ENCODE measurements at places on chromosomes 1 and 21.

DNA sequence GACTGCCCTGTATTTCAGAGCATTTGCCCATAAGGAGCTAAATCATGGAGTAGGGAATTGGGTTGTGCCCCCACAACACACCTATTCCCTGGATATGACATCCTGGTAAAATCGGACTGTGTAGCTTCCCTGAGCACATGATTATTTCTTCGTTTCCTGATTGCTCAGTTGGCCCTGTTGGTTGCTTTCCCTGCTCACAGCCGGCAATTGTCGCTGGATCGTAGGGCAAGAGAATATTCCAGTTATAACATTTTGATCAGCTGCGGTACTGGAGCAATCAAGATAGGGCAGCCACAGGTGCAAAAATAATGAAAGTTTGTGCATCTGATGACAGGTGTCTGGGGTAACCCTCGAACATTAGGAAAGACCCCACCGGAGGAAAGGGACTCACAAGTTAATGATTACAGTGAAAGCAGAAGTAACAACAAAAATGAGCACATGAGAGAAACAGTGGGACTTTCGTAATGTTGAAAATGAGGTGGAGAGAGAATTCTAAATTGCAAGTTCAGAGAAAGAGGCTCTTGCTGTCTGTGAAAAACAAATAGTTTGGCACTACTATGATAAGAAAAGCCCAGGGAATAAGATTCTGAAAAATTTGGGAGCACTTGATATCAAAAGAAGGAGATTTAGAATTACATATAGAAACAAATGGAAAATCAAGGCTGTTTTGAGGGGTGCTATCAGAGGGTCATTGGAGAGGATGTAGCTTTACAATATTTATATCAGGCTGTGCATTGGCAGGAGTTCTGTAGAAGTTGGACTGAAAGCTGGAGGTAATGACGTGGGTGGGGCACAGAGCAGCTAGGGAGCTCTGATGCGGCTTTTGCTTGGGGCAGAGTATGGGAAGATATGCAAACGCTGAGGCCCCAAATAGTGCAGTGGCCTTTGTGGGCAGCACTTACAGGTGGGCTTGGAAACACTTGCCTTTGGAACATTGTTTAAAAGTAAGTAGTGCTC lies at the start of gene MAB21L3:
Gene MAB21L3 (plus strand): TSS at position 833 of the 957 bp plus-strand sequence. CDS start 1,217 bp downstream, outside the sequence.
- DNase-seq = no peak

DNA sequence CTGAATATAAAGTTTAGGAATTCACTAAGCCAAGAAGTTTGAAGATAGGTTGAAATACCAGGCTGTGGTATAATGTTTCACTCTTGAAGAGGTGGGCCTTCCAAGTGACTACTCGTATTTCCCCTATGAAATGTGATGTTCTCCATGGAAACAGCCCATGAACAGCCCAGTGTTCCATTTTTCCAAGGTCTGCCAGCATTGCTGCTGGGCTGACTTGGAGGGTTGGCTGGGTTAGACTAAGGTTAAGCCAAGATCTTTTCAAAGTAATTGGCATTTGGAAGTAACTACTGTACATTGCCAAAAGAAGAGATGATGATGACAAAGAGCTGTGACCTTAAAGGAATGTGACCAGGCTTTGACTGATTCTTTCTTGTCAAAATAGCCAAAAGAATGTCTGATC lies 73.8 kb downstream of the RPE65 start:
- DNase-seq = peak; percentile 46

- DNase-seq = no peak
Measured at GRCh38 chr1:7442036-7442435, 329.1 kb upstream of the VAMP3 start.

DNA sequence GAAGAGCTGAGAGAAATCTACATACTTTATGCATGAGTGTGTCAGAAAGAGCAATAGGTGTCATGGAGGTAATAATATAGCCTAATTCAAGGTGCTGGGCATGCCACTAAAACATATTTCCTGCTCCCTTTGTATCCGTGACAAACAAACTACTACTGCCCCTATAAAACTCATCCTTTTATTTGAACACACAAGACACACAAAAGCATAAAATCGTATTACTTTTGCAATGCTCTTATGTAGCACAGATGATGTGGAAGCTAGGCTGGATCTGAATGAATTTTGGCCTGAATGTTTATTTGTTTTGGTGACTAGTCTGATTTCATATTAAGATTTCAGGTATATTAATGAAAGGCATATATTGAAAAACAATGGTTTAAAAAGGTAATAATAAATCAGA lies 239.3 kb upstream of the NEGR1 start:
- DNase-seq = no peak

DNA sequence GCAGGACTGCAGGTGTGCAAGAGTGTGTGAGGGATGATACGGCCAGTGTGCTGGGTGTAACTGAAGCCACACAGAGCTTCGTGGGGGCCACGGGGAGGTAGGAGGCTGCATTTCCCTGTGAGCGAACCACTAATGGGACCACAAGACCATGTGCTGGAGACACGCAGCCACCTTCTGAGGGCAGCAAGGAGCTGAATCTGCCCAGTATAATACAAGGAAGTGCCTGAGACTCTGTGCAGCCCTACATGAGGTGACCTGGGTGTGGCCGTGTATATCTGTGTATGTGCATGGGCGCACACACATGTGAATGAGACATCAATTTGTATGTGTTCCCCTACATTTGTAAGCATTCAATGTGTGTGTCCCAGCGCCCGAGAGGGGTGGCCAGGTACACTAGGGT lies 50.8 kb downstream of the CHD5 start:
- DNase-seq = no peak

GRCh38 chr1:101363891-101364318 lies 127.1 kb downstream of the S1PR1 start:
- DNase-seq = no peak

- no peak for DNase-seq
Measured at GRCh38 chr1:214396330-214396729, 115.4 kb downstream of the SMYD2 start.

DNA sequence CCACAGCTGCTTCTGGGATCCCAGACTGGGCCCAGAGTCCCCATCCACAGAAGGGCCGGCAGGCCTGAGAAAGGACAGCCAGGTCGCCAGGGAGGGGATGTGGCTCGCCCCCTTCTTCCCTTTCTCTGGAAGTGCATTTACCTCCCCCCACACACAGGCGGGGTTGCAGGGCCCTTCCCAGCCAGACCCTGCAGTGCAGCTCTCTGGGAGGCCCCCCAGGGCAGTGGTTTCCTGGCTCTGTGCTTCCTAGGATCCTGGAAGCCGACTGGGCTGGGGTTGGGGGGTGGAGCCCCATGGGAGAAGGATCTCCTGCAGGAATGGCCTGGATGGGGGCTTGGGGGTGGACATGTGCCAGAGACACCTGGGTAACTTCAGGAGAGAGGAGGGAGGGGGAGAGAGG lies 4.2 kb upstream of the COL6A1 start:
- DNase-seq = peak; percentile 20

DNA sequence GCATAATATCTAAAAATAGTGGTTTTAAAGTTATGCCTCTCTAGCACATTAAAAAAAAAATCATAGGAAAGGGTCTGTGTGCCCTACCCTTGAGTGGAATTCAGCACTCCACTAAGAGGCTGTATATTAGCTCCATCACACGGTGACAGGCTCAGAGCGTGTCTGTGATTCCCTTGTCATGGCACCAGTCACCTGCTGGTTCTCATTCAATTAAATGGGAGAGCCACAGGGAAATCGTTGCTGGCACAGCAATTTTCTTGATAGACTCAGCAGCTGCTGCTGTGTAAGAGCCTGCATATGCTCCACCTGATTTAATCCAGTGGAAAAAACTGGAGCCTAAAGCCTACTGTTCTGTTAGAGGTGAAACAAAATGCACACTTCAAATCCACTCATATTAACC lies 9.5 kb downstream of the ATP6V1G3 start:
- DNase-seq = no peak

DNA sequence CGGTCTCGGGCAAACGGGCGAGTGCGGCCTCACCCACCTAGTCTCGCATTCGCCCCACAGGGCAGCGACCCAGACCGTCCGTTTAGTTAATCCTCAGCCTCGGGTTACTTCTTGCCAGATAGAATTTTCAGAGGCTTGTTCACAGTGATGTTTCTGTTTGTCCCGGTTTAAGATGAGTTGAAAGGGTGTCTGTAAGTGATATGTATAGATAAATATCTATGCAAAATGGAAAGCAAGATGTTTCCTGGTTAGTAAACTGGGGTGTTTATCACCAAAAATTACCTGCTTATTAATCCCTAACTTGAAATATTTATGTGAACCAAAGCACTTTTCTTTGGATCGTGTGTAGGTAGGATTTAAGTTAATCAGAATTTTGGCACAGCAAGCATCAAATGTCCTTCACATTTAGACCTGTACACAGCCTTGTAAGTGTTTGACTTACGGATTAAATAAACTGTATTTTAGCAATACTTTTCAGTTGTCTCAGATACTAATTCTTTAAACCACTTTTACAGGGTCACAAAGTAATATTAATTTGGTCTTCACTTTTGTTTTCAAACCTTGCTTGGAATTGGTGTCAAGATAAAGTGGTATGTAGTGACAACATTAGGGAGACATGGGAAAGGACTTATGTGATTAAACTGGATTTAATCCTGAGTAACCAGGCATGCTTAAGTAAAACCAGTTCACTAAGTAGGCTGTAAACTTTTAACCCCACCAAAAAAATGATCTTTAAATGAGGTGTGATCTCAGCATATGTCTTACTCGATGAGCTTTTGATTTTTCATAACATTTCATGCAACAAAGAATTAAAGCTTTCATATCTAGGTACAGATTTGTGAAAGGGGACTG lies 914 bp downstream of the ZNF326 start:
- peak; percentile 31 for DNase-seq

DNA sequence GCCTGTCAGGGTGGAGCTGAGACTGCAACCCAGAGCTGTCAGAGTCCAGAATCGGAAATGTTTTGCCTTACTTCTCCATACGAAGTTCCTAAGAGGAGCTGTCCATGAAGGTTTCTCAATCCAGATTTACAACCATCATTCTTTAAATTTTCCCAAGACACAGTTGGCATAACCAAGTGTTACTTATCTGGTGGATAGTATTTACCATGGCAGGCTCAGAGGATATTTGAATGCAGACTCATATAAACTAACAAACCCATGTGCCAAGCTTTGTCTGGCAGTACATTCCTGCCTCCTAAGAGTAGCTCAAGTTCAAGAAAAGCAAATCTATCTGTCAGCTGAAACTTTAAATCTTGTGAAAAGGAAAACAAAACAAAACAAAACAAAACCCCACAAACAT lies 267.9 kb downstream of the ZNF326 start:
- DNase-seq = peak; percentile 11

- DNase-seq = no peak
Measured at GRCh38 chr1:107254306-107254705, 113.5 kb downstream of the NTNG1 start.

DNA sequence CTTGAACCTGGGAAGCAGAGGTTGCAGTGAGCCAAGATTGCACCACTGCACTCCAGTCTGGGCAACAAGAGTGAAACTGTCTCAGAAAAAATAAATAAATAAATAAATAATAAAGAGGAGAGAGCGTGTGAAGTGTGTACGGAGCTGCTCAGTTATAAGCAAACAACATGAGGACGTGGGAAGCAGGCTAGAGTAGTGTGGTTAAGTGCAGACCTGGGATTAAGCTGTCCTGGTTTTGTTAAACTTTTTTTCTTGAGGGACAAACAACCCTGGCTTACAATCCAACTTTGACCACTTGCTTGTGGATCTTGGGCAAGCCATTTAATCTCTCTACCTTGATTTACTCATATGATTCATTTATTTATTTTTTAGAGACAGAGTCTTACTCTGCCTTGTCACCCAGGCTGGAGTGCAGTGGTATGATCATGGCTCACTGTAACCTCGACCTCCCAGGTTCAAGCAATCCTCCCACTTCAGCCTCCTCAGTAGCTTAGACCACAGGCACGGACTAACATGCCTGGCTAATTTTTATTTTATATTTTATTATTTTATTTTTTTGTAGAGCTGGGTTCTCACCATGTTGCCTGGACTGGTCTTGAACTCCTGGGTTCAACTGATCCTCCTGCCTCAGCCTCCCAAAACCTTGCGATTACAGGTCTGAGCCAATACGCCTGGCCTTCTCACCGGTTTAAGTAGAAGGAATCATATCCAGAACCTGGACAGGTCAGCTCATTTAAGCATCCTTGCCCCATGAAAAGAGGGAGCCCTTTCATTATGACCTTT lies 52.7 kb downstream of the RPS6KA1 start:
- no peak for DNase-seq

- DNase-seq = peak; percentile 35
Measured at GRCh38 chr1:110258734-110259133, 48.6 kb downstream of the KCNC4 start.

DNA sequence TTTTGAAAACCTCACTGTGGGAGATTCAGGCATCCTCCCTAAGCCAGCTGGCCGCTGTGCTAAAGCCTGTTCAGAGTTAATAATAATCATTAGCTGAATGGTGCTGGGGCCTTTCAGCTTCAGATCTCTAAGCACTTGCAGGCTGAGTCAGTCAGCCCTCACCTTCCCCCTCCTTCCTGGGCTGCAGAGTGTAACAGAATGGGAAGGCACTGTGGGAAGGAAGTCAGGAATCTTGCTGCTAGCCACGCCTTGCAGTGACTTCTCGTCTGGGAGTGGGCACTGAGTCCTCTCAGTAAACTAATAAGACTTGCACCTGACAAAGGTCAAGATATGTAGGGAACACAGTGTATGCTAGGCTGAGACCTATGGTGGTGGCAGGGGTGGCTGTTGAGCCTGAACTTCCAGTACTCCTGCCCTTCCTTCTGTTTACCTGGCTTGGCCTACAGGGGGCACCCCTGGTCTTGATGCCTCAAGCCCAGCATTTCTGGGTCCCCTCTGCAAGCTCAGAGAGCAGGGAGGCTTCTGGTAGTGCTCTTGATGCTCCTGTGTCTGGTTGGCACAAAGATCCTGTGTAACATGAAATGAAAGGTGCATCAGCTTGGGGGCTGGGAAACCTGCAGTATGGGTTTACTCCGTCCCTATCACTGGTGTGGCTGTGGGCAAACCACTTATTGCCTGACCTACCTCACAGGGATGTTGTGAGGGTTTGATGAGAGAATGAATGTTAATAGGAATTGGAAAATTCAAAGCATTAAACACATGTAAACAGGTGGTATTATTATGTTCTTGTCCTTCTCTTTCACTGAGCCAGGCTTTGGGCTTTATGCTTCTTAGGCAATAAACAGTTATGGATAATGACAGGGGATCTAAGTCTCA lies 6.0 kb downstream of the CYB561D1 start:
- no peak for DNase-seq

- DNase-seq = no peak
Measured at GRCh38 chr1:74686928-74687327, 13.3 kb upstream of the ERICH3 start.

DNA sequence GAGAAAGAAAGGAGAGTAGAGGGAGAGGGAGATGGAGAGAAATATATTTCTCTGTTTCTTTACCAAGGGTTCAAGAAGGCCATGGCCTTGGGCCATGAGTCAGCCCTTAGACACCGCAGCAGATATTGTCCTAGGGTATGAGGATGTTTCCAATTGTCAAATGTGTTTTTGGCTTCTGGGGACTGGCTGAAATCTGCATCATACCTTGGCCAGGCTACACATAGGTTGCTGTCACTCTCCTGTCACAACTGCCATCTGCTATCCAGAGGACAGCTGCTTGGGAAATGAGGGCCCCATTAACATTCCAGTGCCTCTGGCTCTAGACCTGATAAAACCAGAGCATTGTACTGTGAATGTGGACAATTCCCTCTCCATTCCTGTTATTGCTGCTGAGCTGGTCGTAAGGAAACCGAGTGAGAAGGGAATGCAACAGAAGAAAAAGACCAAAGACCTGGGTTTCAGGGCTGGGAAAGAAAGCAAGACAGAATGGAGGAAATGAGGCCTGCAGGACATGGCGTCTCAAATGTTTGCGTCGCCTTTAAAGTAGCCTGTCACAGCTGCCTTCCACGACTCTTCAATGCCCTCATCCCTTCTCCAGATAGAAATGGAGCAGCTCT lies 8.8 kb upstream of the PIGC start:
- no peak for DNase-seq

All from adipocyte (in vitro differentiated cells).